ENCODE measurements at places on chromosomes 1 and 21. TPM values are rescaled to one million over a fixed set of nuclear protein-coding genes. Genes with fewer than 3 reads are reported as not detected.

DNA sequence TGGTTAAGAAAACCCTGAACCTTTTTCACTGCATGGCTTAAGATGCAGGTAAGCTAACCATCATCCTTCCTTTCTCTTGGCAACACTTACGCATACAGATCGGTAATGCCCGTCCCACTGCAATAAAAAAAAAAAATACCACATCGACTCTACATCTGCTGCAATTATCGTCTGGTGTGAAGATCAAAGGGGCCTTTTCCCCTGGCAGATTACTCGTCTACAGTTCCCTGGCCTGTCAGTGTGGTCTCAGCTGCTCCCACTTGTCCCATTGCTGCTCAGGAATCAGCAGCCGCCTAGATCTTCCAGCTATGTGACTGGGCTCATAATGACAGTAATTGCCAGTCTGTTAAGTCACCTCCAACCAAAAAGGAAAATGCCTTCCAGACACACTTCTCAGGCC is 133.1 kb downstream of the SETD4 start:
- DNase-seq, result no peak

DNA sequence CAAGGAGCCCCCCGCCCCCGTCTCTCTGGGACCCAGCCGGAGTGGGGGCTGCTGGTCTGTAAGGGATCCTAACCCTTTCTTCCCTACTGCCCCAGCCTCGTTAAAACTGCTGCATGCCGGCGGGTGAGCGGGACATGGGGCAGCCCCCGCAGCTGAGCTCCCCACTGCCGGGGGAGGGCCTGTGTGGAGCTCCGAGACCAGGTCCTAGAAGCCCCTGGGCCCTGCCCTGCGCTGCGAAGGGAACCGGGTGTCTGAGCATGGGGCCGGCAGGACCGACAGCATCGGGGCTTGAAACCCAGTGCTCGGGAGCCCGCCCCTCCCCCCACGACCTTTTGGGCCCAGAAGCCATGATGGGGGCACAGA is 9.2 kb upstream of the COL6A1 start:
- DNase-seq, result no peak

- DNase-seq, result no peak
These were observed 41.0 kb upstream of the SCAF4 start for GRCh38 chr21:31772674-31773555.

DNA sequence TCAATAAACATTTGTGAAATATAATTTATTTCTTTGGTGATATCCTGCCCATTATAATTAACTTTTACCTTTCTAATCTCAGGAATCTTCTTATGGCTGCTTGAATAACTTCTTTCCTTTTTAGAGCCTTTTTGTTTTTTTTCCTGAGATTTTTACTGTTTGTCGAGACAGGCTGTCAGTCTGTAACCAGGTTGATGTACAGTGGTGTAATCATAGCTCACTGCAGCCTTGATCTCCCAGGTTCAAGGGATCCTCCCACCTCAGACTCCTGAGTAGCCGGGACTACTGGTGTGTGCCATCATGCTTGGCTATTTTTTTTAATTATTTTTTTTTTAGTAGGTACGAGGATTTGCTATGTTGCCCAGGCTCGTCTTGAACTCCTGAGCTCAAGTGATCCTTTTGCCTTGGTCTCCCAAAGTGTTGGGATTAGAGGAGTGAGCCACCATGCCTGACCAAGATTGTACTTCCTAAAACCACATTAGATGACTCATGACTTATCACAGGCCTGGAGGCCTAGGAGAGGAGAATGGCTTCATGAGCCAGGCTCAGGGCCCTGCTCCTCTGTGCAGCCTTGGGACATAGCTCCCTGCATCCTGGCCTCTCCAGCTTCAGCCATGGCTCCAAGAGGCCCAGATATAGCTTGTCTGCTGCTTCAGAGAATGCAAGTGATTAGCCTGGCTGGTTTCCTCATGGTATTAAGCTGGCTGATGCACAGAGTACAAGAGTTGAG is 48.6 kb downstream of the CTH start:
- DNase-seq, result no peak

The CD84 gene
- not detected for total RNA-seq

DNA sequence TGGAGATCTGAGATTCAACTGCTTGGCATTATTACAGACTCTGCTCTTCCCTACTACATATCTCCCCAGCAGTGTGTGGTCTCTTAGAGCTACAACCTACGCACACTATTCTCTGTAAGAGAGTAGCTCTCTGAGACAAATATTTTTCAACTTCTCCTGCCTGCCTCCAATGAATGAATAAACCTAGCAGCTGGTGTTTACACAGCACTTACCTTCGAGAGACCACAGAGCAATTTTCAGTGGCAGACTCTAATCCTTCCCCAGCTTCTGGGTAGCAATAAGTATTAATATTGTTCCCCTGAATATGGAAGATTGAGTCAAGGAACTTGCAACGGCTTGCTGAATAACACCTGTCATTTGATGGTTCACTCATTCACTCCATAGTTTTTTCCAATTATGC is 350.9 kb upstream of the SPAG17 start:
- DNase-seq, result no peak

DNA sequence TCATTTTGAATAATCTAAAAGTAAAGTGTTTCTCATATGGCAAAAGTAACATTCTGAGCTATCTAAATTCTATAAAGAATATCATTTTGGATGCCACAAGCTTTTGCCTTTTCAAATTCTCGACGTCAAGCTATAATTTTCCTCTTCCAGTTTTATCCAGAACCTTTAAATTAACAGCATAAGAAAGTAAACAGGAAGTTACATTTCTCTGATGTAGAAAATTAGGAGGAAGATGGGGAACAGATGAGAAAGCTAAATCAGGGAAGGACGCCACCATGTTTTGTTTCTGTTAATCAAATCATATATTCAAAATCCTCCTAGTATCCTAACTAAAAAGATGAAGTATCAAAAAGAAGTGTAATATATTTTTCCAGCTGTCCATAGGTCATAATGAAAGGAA is 8.8 kb upstream of the CAMSAP2 start:
- no peak for DNase-seq

DNA sequence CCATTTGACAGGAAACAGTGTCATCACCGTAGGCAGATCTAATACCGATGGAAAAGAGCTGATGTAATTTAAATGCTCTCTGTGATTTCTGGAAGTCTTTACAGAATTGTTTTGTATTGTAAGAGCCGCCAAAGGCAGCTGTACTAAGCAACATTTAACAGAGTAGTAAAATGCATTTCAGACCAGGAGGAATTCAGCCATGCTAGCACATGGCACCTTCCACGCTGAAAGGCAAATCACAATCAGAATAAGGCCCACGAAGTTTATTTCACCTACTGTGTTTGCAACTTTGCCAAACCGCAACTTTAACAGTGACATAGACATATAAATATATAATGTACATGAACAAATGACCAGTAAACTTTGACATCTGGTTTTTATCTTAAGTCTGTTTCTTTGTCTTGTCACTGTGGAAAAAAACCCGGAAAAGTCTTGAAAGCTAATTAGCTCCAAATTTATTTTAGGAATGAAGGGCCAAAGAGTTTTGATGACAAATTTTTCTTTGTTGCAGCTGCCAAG is 26.1 kb upstream of the DISC1 start:
- no peak for DNase-seq

- DNase-seq, result peak; percentile 42
These were observed 101.9 kb downstream of the PLPP3 start for GRCh38 chr1:56477164-56478111.

DNA sequence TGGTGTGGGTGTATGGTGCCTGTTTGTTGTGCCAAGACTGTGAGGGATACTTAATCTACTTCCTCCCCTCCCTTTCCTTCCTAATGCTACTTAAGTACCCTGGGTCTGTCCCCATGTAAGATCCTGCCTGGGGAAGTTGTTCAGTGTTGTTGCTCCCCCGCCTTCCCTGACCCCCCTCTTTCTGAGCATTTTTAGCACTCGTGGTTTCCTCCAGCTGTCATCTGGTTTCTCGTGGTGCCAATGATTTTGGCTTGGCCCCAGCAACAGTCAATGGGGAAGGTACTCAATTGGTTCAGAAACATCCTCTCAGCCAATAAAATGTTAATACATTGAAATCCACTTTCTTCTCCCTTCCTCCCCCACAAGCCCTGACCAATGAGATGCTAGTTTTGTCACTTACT is 8.0 kb upstream of the B4GALT3 start:
- DNase-seq, result no peak

DNA sequence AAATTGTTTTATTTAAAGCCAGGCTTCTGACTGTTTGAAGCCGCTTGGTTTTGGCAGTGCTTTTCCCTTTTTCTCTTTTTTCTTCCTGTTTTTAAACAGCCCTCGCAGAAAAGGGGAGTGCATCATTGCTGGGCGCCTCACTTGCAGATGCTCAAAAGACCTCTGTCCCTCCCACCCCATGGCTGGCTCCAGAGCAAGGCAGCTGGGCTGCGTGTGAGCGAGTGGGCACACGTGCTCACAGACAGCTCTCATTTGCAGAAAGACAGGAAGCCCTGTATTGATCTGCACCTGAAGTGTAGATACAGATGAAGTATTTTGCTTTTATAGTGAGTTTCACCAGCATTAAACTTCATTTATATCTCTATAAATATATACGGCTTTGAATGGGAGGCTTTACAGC is 8.8 kb downstream of the TNR start:
- no peak for DNase-seq

GRCh38 chr1:197663162-197663953 is 111.9 kb downstream of the DENND1B start:
- DNase-seq, result no peak

DNA sequence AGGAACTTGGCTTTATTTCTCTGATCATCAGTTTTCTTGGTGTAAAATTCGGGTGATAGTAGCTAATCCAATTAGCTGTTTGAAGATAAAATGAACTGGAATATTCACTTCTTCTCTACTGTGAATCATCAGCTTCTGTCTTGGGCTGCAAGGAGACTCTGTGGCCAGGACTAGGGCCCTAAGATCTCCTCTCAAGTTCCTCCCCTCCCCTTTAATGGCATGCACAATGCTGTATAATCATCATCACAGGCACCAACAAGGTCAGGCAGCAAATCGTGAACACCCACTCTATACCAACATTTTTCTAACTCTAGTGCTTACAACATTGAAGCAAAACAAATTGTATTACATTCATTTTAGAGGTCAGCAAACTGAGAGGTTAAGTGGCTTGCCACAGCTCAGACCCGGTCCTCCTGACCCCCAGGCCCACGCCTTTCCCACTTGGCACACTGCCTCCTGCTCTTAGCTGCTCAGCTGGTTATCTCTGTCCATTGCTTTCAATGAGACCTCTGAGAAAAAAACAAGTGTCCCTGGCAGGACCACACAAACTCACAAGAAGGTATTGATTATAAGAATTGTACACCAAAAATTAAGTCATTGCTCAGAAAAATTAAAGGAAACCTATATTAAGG is 31.8 kb downstream of the LRRC52 start:
- no peak for DNase-seq

- no peak for DNase-seq
These were observed 154.2 kb downstream of the ZNF326 start for GRCh38 chr1:90149101-90149500.

The SLC44A5 gene
- 3.4 TPM for total RNA-seq

DNA sequence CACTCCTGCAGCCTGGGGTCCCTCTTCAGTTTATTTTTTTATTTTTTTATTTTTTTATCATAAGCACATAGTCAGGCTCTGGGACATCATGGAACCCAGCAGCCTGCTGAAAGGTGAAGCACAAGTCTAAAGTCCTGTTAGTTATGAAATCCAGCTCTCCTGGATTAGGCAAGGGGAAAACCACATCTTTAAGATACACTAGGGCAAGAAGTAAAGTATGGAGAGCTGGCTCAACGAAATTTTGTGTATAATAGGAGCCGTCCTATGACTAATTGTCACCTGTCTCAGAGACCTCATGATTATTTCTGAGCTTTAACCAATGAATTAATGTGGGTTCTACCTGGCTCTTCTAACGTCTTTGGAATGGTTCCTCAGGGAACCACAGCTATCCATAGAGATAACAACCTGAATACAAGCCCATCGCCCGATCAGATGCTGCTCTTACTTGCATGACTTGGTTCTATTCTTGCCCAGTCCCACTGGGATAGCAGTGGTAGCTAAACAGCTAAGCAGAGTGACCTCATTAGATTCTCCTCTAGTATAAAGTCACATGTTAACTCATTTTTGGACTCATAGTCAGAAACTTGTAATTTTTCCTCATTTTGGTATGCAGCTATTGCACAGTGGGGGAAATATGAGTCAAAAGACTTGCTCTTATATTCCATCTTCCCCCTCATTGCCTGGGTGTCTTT is 122.7 kb downstream of the LMO4 start:
- no peak for DNase-seq

DNA sequence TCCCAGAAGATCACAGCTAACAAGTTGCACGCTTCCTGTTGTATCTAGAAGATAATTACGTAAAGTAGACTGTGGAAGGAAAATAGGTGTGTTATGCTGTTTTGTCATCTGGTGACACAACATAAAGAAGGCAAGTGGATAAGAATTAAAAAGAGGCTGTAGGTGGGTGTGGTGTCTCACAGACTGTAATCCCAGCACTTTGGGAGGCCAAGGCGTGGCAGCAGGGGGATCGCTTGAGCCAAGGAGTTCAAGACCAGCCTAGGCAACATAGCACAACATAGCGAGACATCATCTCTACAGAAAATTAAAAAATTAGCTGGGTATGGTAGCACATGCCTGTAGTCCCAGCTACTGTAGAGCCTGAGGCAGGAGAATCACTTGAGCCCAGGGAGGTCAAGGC is 17.9 kb upstream of the ZNF281 start:
- no peak for DNase-seq

GRCh38 chr1:201311356-201312011 is 28.2 kb downstream of the PKP1 start:
- DNase-seq, result no peak

DNA sequence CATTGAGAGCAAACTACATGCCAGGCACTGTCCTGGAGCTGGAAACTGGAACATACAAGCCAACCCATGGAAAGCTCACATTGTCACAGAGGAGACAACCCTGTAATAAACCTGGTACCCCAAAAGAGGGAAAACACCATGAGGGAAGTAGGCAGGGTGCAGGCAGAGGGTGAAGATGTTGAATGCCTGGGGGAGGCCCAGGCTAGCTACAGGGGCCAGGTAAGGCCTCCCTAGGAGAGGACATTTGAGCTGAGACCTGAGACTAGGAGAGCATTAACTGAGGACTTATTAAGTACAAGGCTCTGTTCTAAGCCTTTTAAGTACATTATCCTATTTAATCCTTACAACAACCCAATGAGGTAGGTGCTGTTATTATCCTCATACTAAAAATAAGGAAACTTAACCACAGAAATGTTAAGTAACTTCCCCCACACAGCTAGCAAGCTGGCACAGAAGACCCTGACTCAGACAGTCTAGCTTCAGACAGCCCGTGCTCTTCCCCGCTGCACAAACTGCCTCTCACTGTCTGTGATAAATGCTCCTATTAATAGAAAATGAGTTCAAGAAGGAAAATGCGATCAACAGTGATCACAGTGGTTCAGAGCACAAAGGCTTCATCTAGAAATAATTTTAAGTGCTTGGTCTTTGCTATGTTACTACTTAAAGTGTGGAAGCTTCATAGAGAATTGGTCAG is 41.8 kb downstream of the ZNF281 start:
- no peak for DNase-seq

DNA sequence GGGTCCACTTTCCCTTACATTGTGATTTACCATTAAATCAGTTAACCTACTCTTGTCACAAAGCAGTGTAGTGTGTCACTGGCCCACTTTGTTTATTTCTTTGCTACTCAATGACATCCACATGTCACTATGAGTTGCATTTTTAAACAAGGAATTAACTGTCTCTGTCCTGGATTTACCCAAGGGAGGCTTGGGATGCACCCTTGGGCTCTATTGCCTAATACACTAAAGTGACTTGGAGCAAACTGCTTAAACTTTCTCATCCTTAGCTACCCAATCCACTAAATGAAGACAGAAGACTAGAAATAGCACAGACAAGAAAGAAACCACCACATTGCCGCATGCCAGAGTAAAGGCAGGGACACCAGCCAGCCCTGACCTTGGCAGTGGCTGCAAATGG is 136.2 kb upstream of the TIAM1 start:
- no peak for DNase-seq

- DNase-seq, result peak; percentile 78
These were observed at the start of gene SH3BGRL3 for GRCh38 chr1:26279456-26280332. Gene SH3BGRL3, plus strand, starts transcription at chr1:26280086. Its CDS starts 70 bp downstream, at chr1:26280156.
